ENCODE measurements at places on chromosomes 1 and 21.

- no peak for DNase-seq
These were observed 28.7 kb downstream of the LDLRAP1 start for GRCh38 chr1:25572107-25572506.

- DNase-seq = no peak
These were observed 10.4 kb downstream of the DEGS1 start for GRCh38 chr1:224193319-224193966.

DNA sequence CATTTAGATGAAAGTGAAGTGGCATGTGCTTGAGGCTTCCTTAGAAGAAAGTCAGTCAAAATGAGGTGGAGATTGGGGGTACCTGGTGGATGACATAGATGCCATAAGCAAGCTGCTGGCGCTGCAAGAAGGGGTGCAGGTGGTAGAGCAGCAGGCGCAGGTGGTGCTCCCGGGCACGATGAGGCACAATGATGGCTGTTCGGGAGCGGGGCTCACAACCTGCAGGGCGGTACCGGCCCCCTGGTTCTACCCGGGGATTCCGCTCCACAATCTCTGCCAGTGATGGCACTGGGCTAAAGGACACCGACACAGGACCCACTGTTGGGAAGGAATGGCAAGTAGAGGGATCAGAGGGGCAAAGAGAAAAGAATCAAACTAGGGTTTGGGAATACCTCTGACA is 2.4 kb downstream of the B4GALT3 start:
- no peak for DNase-seq

DNA sequence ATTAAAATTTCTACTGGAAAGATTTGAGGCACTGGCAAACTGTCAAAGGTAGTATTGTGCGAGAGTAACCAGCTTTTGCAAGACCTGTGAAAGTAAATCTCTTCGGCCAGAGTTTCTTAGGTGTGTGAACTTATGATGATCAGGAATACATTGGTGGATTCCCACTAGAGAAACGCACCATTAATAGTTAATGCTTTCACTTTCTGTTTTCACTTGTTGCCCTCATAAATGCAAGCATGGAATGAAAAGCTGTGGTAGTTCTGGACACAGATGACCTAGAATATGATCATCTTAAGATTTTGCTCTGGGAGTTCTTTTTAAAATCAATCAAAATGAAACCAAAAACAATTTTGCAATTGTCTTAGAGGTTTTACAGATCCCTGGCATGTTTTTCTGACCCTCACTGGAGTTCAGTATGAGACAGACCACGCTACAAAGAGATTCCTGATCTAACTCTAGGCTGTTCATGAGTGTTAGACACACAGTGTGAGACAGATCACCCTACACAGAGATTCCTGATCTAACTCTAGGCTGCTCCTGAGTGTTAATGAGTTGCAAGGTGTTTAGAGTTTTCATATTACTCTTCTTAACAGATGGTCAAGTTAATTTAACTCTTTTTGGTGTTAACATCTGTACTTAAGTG is 98.8 kb downstream of the SDCCAG8 start:
- no peak for DNase-seq

DNA sequence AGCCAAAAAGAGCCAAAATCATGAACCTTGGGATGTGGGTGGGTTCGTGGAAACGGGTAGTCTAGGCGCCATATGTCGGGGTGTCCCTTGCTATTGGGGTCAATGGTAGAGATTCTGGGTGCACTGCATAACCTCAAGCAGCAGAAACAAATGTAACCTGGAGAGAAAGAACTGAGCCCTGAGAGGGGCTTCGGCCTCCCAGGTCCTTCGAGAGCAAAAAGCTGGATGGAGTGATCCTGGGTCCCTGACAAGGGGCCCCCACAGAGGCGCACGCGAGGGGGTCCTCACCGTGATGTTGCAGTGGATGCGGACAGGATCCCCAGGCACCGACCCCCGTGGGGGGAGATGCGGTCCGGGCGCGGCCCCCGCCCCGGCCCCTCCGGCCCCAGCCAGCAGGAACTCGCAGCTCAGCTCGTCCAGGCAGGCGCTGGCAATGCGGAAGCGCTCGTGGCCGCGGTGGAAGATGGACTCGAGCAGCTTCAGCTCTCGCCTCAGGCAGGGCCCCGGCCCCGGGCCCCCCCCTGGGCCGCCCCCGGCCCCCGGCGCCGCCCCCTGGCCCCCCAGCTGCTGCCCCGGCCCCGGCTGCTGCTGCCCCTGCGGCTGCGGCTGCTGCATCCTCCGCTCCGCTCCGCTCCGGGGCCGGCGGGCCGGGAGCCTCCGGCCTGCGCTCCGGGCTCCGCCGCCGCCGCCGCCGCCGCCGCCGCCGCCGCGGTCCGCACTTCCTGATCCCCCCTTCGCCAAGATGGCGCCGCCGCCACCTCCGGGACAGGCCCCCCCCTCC is at the start of gene UBE2Q1:
UBE2Q1 (minus strand) TSS at position 724 of the 781 bp plus-strand sequence; CDS start at position 615, 109 bp downstream.
- DNase-seq = peak; percentile 30

GRCh38 chr1:44546403-44547053 is 127.8 kb downstream of the TMEM53 start:
- no peak for DNase-seq

DNA sequence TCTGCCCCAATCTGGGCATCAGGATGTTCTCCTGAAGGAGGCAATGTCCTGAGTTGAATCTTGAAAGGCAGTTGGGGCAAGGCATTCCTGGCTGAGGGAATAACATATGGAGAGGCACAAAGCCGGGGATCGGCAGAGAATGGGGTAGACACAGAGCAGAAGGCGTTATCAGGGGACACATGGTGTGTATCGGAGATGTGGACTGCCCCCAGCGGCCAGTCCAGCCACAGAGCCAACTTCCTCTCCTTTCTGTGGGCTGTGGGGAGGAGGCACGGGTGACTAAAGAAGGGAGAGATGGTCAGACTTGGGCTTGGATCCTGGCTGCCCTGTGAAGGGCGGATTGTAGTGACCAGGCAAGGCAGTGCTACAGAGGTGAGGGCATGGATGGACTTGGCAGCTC is 32.1 kb downstream of the FOXD2 start:
- DNase-seq = no peak

DNA sequence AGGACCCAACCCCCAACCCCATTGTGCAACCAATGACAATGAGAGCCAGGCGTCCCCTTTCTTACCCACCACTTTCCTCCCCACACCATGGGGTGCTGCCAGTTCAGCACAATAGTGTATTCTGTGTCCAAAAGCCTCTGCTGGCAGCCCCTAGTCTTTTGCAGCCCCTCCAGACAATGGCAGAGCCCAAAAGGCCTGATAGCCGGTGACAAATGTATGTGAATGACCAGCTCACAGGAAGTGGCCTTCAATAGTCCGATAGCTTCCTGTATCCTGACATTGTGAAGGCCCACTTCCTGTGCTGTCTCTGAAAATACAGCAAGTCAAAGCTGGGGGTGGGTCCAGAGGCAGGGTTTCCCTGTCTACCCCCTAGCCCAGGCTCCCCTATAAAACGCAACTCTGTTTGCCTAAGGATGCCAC is 16.6 kb downstream of the SMIM12 start:
- no peak for DNase-seq

- DNase-seq = peak; percentile 66
These were observed 40.1 kb downstream of the SYT6 start for GRCh38 chr1:114113411-114114184.

DNA sequence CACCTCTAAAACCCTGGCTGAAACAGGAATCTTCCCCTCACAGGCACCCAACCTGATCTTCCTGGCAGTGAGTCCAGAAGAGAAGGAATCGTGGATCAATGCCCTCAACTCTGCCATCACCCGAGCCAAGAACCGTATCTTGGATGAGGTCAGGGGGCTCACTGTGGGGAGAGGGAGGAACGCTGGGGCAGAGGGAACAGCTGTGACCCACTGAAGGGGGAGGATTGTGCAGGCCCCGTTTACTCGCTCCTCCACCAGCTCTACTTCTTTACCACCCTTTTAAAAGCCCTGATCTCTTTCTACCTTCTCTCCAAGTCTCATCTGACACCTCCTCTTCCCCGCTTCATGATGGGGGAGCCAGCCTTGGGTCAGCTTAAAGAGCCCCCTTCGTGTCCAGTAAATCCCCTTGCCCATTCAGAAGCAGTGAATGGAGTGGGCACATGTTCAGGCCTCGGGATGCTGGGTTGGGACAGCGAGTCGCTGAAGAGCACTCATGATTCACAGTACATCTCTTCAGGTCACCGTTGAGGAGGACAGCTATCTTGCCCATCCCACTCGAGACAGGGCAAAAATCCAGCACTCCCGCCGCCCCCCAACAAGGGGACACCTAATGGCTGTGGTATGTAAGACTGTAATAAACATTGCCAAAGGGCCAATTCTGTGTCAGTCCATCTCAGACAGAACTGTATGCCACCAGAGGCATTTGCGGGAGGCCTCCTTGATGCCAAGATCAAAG is 7.3 kb downstream of the PLEKHO1 start:
- DNase-seq = no peak

GRCh38 chr1:154483941-154484803 is 17.8 kb upstream of the TDRD10 start:
- DNase-seq = no peak

GRCh38 chr1:159980786-159981185 is 26.7 kb upstream of the SLAMF9 start:
- no peak for DNase-seq

DNA sequence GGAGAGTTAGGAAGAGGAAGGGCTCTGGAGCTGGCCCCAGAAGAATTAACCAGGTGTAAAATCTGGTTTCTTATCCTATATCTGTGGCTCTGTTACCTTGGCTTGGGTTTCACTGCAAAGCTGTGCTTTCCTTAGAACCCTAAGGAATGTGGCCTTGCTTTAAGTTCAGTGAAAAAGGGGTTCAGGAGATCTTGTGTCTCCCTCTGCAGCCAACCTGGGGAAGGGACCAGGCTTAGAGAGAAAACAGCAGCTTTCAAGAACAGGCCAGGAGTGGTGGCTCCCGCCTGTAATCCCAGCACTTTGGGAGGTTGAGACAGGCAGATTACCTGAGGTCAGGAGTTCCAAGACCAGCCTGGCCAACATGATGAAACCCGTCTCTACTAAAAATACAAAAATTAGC is 16.1 kb upstream of the MYCL start:
- DNase-seq = no peak

DNA sequence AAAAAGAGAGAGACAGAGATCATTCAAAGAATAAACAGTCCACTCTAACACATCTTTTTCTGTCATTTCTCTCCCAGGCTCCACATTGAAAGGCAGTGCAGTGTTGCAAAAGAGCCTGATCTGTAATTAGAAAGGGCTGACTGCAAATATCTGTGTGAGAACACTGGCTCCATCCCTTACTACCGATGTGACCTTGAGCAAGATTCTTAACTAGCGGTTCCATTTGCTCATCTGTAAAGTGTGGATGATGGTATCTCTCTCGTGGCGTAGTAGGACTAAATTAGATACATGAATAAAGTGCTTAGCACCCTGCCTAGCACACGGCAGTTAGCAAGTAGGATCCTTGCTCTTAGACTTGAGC is 26.9 kb upstream of the SLC44A3 start:
- DNase-seq = no peak

DNA sequence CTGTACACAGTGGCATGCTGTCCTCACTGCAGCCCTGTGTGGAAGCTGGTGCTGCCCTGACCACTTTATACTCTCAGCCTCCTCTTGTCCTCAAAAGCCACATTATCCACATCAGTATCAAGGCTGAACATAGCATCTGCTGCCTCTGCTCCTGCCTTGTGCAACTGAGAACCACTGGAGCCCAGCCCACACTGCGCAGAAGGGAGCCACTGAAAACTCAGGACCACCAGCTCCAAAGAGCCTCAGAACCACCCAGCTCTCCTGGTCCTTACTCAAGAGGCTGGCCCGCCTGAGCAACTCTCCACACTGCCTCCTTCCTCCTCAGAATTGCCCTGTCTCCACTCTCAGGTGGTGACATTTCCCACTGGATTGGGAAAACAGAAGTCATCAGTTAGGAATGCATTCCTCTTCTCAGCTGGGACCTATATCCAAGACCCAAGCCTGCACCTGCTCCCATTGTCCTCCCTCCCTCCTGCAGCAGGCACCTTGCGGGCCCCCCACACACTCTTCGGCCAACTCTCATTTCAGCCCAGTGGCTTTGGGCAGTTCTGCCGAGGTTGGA is 7.0 kb upstream of the KISS1 start:
- DNase-seq = no peak

DNA sequence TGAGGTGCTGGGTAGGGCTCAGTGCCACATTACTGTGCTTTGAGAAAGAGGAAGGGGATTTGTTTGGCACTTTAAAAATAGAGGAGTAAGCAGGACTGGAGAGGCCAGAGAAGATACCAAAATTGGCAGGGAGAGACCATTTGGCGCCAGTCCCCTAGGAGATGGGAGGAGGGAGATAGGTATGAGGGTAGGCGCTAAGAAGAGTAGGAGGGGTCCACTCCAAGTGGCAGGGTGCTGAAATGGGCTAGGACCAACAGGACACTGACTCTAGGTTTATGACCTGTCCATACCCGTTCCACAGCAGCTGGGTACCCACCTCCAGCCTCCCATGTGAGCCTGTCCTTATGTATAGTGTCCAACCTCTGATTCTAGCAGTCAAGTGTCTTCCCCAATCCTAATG is 1.0 kb upstream of the CRTC2 start:
- no peak for DNase-seq

GRCh38 chr1:116359871-116360270 is 13.2 kb upstream of the ATP1A1 start:
- DNase-seq = no peak
